COLO829 (cell line): ENCODE measurements at places on chromosomes 12 and 14.

- DNase-seq: no peak
Measured at GRCh38 chr12:65324551-65324950, 46.1 kb downstream of the MSRB3 start.

GRCh38 chr12:109385339-109386058, 37.8 kb downstream of the MYO1H start:
- peak; percentile 67 for DNase-seq

GRCh38 chr12:125185311-125185739, 120.1 kb downstream of the AACS start:
- DNase-seq: no peak

DNA sequence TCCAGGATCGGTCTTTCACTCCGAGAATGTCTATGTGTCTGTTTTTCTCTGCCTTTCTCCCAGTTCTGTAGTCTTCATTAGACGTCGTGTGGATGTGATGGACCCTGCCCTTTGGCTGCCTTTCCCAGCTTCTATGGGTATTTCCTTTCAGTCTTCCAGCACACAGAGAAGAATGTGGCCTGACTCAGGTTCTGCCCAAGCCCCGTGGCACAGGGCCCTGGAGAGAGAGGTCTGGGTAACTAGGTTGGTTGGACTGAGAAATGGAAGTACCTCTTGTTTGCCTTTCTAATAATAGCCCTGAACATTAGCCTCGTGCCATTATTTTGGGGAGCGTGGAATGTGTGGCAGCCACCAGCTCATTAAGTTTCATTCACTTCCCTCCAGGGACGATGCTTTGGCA, 3.8 kb downstream of the FOXJ2 start:
- DNase-seq: no peak

DNA sequence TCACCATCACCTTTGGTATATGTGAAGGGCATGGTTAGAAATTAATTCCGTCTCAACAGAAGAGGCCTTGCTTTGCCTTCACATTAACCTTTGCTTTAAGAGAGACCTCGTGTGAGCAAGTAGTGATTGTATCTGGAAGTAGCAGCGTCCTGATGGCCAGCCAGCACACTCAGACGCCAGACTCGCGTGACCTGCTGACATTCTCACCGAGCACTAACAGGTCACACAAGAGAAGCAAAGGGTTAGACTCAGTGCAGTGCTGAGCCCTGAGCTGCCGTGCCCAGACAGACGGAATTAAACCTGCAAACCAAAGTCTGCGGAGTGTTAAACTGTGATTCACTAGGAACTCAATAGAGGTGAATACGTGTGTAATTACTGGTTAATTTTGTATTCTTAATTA, 40.1 kb upstream of the MMP17 start:
- DNase-seq: no peak

DNA sequence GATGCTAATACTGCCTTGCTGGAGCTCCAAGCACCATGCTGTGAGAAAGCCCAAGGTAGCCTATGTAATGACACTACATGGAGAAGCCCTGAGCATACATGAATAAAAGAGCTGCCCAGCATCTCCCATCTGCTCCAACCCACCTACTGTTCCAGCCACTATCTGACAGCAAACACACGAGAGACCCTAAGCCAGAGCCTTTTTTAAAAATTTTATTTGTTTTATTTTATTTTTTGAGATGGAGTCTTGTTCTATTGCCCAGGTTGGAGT, 95.2 kb upstream of the PRICKLE1 start:
- no peak for DNase-seq

GRCh38 chr12:7375145-7375543, 68.8 kb downstream of the CD163L1 start:
- no peak for DNase-seq

GRCh38 chr14:76294876-76295275, 81.1 kb upstream of the ESRRB start:
- no peak for DNase-seq
